ENCODE measurements at places on chromosomes 5 and 9.

DNA sequence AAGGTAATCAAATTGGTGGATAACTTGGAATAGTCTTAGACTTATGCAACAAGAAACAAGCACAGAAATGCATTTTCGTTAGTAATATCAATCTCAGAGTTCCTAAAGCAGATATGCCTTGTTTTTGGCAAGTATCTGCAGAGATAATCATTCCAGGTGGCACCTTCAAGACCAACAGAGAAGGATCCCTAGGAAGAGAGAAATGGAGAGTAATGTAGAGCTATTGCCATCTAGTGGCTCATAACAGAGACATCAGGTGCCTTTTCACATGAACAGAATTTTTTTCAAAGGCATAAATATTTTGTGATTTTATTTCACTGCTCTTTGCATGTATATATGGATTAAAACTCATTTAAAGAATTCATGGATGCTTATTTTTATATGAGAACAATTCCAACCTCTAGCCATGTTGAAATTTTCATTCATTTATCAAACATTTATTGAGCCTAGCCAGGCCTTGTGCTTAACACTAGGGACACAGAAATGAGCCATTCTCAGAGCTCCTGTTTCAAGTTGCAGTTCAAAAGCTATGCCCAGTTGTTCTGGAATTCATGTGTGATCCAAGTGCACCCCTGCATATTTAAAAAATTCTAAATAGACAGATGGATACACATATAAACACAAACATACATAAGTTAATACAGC lies 117.5 kb upstream of the OR13F1 start:
- no peak for DNase-seq

- no peak for DNase-seq
Measured at GRCh38 chr5:51001227-51001923, 334.9 kb downstream of the PARP8 start.

DNA sequence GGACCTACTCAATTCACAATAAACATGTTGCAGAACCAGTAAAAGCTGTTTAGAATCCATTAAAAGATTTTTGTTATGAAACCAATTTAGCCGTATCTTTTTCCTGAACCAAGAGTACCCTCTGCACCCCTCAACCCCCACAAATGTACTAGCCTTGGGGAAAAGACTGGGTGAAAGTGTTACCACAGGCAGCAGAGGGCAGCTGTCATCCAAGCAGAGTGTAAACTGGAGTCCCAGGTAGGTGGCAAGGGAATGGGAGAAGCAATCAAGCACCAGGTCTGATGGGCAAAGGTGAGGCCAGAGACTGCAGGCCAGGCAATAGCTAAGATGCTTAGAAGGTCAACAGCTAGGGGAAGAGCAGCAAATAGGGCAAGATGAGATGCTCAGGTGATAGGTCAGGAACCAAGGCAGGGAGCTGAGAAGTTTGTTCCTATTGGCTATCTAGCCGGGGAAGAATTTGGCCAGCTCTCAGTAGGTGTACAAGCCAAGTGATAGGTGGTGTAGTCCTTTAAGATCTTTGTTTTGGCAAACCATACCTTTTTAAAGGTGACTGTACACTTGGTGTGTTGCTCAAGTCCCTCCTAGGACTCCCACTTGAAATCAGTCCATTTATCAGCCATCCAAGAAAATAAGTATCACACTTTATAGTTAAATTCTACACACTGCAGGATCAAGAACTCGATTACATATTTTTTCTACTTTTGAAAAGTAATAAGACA lies 77.8 kb upstream of the CCDC112 start:
- DNase-seq = no peak

DNA sequence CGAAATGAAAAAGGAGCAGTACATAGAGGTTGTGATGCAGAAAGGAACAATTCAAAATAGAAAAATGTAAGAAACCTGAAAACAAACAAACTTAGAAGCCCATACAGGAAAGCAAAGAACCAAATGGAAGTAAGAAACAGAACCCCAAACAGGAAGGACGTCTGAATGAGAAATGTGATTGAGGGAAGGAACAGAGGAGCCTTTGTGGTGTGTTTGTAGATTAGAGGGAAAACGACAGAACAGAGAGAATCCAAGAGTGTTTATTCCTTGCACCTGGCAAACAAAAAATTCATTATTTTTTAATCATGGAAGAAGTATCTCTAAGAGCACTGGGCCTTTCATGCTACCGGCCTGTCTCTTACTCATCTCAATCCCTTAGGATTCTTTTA lies 67.8 kb upstream of the ZSWIM6 start:
- no peak for DNase-seq

DNA sequence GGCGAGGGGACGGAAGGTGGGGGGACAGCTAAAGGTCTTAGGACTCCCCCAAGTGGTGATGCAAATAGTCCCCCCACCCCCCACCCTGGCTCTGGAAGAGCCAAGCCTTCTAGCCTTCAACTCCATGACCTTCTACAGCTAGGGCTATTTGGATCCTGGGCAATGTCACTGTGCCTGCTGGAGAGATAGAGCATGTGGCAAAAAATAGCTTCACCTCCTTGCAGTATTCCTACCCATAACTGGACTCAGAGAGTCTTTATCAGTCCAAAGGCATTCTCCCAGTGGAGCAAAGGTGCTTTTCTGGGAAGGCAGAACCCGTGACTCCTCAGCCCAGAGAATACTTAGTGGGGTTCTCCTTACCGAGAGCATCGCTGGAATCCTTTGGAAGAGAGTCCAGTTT lies 48.9 kb upstream of the PPARGC1B start:
- no peak for DNase-seq

GRCh38 chr5:34452170-34452828 lies 203.8 kb upstream of the RAI14 start:
- DNase-seq = no peak

- no peak for DNase-seq
Measured at GRCh38 chr5:101278011-101278687, 375.1 kb upstream of the ST8SIA4 start.

DNA sequence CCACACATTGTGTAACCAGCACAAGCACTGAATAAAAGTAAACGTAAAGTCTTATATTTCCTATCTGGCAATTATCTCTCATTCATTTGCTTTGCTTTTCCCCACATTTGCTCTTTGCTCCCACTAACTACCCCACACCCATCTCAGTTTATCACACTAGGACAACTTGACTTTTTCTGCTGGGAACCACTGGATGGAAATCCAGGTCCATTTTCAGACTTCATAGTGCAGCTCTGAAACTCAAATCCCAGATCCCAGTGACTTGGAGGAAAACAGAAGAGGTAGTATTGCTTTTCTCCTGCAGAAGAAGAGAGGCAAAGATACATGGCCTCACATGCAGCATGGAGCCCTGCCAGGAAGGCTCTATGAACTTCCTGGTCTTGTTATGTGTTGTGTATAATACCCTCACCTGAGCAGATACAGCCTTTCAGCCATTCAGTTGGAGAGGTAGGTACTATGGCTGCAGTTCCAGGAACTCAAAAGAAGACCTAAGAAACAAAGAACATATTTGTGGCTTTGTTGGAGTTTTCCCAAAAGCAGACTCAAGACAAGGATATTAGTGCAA lies 90.0 kb upstream of the NIPBL start:
- no peak for DNase-seq

Measured in central memory CD8-positive, alpha-beta T cell (primary cell).